HT1080 (cell line): ENCODE measurements at places on chromosomes 7 and 10. TPM values are rescaled to one million over a fixed set of nuclear protein-coding genes. Genes with fewer than 3 reads are reported as not detected.

The EXOC6 gene
- 8.6 and 32.2 TPM in 2 replicates for total RNA-seq

The SLC26A4 gene
- 4.3 TPM in 2 replicates for total RNA-seq

The MNX1 gene
- total RNA-seq = 0.37 TPM in 1 of 2 replicates, not detected in the other

The TMEM270 gene
- 0.23 TPM in 1 of 2 replicates, not detected in the other for total RNA-seq

The RBM20 gene
- 0.27 and 0.40 TPM in 2 replicates for total RNA-seq

The AKR1D1 gene
- total RNA-seq = not detected in 2 replicates

The LOXL4 gene
- total RNA-seq = not detected in 2 replicates

The ANXA8L1 gene
- 0.47 and 0.58 TPM in 2 replicates for total RNA-seq

DNA sequence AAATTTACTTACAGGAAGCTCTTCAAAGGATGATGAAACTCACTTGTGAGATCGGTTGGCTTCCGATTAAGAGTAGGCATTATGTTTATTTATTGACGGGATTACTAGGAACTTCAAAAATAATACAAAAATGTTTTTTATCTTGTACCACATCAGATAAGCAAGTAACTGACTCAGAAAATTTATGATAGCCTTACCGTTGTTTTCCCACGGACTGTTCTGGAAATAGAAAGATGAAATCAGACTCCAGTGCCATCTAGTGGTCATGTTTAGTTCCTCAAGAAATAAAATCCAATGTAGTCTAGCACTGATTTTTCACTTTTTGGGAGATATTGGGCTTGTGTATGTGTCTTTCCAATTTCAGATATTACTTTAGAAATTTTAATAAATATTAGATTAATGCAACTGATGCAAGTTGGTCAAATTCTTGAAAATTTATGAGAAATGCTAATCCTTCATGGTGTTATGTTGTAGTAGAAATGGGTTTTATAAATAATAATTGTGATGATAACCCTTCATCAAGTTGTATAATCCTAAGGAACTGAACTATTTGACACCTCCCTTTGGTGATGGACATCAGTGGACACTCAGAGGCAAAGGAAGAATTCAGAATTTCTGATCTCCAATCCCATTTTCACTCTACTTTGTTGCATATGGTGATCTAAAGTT is 168.8 kb downstream of the TMEM26 start:
- DNase-seq = peak; percentile 44

GRCh38 chr7:152673897-152674296 is 2.0 kb downstream of the XRCC2 start:
- no peak for DNase-seq

DNA sequence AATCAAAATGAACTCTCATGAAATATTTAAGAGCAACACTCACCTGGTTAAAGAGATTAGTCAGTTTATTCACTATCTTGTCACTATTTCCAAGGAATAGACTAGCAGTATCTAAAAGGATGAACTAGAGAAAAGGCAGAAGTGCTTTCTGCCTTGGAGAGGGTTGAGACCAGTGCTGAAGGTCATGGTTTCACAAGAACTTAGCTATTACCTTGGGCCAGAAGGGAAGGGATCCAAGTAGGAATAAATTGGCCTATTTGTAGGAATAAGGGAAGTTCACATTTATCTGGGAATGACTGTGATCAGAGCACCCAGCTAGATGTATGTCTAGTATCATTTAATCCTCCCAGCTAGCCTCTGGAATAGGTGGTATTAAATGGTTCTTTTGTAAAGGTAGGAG is 347.2 kb downstream of the LRMDA start:
- no peak for DNase-seq

- no peak for DNase-seq
Observed at GRCh38 chr7:150405584-150406311, 26.6 kb downstream of the ZNF775 start.

- no peak for DNase-seq
Observed at GRCh38 chr10:7243139-7243538, 167.7 kb downstream of the SFMBT2 start.

GRCh38 chr10:107081644-107082043 is 82.9 kb downstream of the SORCS1 start:
- no peak for DNase-seq

- DNase-seq = no peak
Observed at GRCh38 chr7:153581419-153581818, 470.8 kb upstream of the DPP6 start.

- no peak for DNase-seq
Observed at GRCh38 chr10:33235251-33235884, 99.1 kb downstream of the NRP1 start.

DNA sequence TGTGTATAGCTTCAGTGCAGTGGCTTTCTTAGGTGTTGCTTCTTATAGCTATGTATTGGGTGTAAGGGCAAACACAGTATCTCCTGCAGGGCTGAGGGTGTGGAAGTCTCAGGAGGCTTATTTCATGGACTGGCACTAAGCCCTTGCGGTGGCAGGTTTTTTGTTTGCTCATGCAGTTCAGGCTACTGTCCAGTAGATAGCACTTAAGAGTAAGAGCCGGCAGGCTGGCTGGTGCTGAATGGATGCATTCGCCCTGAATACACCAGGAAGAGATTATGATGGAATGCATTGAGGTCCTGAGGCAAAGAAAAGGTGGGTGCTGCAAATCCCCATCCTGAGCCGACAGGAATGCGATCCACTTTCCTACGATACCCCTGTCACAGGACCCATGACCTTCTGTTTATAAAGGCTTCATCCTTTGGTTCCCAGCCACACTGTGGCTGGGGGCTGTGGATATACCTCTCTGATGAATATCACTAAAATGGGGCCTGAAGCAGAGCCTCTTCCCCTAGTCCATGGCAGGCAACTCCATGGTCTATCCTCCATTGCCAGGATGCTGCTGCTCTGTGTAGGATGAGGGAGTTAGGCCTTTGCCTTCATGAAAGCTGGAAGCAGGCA is 44.9 kb downstream of the ANXA8 start:
- peak; percentile 67 for DNase-seq

DNA sequence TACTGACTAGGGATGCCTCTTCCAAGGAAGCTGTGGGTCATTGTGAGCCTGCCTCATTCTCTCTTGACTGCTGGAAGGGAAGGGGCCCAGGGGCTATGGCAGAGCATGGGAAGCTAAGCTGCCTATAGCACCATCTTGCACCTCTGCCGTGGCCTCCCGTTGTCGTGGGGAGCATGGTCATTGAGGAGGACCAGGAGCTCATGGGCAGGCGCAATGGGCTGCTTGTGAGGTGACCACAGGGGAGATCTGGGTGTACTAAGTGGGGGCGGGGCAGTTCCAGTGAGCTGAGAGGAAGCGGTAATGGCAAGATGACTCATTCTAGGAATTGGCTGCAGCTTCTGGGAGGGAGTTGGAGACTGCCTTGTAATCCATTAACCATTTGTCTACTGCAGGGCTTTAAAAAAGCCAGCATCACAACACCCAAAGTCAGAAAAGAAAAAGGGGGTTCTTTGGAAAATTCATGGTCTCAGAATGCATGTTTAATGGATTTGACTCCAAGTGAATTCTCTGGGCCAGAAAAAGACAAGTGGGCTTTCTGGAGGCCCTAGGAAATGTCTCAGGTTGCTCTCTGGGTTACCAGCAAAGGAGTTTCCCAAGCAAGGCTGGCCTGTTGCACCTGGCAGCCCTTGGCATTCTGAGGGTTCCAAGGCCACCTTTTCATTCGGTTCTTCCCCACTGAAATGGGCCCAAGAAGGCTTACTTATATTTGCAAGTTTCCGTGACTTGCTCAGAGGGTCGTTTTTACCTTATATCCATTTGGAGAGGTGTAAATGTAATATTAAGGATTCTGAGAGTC is 3.6 kb downstream of the DUSP5 start:
- DNase-seq = peak; percentile 98

GRCh38 chr10:97131666-97132065 is 54.1 kb downstream of the SLIT1 start:
- no peak for DNase-seq

DNA sequence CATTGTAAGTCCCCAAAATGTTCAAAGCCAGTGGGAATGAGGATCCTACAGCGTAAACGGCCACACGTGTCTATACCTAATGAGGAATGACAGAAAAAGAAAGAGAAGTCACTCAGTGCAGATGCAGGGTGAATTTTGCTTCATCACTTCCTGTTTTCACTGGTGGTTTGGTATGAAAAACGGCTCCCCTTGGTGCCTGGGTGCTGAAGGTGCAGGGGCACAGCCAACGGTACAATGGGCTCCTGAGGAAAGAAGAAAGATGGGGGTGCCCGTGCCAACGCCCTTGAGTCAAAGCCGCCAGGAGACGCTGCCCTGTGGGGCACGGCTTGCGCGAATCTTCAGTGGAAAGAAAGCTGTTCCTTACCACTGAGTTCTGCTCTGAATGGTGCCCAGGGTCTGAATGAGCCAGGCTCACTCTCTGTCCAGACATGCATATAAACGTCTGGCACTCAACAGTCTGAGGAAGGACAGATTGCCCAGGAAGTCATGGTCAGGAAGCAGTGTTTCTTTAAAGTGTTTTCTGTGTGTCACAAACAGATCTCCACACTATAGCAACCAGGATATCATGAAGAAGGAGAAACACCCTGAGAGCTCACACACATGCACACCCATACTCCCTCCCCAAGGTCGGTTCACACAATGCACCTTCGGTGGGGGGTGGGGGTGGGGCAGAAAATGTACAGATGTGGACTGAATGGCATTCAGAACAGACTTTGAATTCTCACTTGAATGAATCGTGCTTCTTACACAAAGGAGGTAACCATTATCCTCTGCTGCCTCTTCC is 105.8 kb downstream of the ELMO1 start:
- peak; percentile 62 for DNase-seq

- DNase-seq = no peak
Observed at GRCh38 chr7:118040562-118040961, 143.4 kb upstream of the LSM8 start.

DNA sequence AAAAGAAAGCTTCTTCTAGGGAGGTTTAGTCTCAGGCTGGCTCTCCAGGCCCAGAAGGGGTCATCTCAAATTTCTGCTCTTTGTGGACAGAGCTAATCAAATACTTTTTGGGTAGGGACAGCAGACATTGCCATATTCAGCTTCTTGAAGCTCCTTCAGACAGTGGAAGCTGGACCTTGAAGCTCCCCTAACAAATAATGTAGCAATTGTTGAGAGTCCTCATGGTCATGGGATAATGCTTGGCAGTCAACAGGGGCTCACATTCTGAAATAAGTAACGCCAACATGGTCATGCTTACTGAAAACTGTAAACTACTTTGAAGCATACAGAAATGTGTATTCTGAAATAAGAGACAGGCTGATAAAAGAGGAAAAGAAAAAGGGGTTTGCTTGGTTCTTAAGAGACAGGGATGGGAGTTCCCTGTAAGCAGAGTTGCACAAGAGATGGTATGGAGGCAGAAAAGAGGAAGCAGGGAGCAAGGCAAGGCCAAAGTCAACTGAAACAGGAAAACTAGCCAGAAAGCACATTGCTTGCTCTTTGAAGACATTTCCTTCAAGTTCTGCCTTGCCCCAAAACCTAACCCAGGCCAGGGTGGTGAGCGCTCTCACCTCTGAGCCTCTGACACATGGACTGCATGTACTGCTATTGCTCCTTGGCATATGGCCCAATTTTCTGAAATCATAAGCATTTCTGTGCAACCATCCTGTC is 53.1 kb upstream of the KMT2E start:
- DNase-seq = no peak

DNA sequence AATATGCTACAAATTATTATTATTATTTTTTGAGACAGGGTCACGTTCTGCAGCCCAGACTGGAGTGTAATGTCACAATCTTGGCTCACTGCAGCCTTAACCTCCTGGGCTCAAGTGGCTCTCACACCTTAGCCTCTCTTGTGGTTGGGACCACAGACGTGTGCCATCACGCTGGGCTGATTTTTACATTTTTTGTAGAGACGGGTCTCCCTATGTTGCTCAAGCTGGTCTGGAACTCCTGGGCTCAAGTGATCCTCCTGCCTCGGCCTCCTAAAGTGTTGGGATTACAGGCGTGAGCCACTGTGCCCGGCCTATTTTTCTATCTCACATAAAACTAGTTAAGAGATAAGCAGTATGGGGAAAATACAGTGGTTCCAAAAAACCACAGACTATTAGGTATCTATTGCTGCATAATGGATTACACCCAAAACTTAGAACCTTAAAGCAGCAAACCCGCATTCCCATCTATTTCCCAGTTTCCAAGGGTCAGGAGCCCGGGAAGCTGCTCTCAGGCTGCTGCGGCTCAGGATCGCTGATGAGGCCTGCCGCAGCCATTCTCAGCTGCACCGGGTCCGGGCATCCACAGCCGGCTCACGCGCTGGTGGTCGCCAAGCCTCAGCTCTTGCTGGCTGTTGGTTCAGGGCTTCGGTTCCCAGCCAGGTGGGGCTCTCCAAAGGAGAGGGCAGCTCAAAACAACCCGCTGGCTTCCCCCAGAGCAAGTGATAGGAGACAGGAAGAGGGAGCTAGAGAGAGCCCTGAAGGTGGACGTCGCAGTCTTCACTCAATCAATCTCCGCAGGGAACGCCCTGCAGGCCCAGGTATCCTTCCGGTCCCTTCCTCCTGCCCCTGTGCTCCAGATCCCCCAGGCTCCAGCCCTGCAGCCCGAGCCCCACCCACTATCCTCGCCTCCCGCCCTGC is 128.2 kb downstream of the UBE2H start:
- peak; percentile 42 for DNase-seq

DNA sequence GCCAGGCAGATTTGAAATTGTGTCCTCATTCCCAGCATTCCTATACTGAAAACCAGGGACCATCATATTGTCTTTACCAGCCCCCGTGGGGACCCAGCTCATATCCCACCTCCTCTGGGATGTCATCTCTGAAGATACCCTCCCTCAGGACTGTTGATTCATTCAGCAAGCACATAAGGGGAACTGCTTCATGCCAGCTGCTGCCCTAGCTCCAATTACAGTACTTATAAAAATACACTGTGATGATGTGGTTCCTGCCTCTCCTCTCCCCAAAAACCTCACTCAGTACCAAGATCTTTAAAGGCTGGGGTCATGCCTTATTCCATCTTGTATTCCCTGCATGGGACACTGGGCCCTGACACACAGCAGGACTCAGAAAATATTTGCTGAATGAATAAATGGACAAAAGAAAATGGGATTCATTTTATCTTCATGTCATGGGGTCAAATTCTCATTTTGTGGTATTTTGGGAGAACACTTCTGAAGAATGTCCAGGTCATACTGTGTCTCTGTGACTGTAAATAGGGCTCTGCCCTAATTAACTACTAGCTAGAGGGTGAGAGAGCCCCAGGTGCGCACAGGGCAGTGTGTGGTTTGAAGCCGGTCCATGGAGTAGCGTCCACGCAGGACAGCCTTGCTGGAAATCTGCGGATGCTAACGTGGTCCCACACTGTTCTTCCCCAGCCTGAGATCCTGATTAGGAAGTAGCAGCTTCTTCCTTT is 29.0 kb upstream of the DAGLB start:
- no peak for DNase-seq
